ENCODE measurements at places on chromosomes 16 and 17.

DNA sequence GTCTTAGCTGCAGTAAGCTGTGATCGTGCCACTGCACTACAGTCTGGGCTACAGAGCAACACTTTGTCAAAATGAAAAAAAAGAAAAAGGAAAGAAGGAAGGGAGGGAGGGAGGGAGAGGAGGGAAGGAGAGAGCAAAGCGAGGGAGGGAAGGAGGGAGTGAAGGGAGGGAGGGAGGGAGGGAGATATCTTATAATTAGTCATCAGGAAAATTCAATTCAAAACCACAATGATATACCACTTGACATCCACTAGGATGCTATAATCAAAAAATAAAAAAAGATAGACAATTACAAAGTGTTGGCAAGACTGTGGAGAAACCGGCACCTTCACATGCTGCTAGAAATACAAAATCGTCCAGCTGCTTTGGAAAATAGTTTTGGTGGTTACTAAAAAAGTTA, 93.8 kb downstream of the CDC27 start:
- no peak for DNase-seq

- DNase-seq: no peak
Measured at GRCh38 chr17:75646638-75646992, 13.4 kb downstream of the SMIM5 start.

- no peak for DNase-seq
Measured at GRCh38 chr17:48294806-48295361, 135.1 kb downstream of the SKAP1 start.

GRCh38 chr17:65173976-65174683, 37.0 kb downstream of the RGS9 start:
- DNase-seq: no peak

- DNase-seq: no peak
Measured at GRCh38 chr17:18038149-18038850, 668 bp downstream of the ATPAF2 start.

DNA sequence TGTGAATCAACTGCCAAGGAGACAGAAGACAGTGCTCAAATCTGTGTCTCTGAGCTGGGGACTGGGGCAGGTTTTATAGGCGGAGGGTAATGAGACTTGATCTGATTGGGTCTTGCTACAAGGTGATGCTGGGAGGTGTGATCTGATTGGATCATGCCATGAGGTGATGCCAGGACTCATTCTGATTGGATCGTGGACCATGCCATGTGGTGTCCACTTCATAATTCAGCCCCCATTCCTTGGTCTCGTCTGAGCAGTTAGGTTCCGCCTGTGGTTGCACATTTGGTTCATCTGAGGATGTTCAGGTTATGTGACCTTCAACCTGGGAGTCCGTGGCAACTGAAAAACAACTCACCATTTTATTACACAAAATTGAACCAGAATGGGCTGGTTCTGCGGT, 41.0 kb downstream of the OTOA start:
- no peak for DNase-seq

DNA sequence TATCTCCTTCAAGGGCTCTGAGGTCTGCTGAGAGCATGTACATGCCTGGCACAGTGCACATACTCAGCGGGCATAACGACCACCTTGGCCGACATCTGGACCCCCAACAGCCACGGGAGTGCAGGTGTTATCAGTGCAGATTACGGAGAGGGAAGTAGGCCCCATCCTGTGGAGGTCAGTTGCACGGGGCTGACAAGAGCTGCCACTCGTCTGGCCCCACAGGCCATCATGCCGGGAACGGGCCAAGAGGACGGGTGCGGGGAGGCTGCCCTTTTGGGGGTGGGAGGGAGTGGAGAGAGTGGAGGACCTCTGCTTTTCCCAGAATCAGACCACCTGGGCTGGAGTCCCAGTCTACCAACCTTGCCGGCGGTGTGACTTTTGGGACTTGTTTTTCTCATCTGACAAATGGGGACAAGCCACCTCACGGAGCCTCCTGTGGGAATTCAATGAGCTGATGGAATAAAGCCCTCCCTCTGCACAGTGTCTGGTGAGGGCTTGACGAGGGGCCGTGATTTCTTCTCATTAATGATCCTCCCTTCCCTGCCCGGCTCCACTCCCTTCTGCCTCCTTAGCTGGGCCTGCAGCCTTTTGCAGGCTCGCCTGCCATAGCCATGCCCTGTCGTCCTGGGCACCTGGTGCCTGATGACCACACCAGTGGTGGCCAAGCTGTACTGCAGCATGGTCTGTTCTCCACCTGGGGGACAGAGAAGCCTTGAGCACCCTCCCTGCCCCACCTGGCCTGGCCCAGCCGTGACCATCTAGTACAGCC, 4.6 kb downstream of the PRSS33 start:
- no peak for DNase-seq

Data from activated T-cell treated with anti-CD3 and anti-CD28 coated beads for 1 hour (primary cell).